SHP77 (cell line): ENCODE measurements at places on chromosomes 11 and 22.

- no peak for DNase-seq
These were observed 356.1 kb downstream of the CADM1 start for GRCh38 chr11:115148101-115148500.

DNA sequence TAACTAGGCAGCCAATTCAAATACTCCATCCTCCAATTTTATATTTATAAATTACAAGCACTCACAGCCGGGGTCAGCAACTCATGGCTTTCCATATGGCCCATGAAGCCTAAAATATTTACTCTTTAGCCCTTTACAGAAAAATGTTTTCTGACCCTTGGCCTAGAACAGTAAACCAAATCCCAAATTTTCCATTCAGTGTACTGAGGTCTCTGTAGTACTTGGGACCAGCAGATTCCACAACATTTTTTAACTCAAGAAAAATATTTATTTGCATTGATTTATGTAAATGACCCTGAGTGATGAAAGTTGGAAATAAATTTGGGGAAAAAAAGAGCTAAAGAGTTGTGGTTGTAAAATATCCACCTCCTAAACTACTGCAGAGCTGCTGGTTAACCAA is 82.6 kb downstream of the SLC1A2 start:
- DNase-seq: no peak

DNA sequence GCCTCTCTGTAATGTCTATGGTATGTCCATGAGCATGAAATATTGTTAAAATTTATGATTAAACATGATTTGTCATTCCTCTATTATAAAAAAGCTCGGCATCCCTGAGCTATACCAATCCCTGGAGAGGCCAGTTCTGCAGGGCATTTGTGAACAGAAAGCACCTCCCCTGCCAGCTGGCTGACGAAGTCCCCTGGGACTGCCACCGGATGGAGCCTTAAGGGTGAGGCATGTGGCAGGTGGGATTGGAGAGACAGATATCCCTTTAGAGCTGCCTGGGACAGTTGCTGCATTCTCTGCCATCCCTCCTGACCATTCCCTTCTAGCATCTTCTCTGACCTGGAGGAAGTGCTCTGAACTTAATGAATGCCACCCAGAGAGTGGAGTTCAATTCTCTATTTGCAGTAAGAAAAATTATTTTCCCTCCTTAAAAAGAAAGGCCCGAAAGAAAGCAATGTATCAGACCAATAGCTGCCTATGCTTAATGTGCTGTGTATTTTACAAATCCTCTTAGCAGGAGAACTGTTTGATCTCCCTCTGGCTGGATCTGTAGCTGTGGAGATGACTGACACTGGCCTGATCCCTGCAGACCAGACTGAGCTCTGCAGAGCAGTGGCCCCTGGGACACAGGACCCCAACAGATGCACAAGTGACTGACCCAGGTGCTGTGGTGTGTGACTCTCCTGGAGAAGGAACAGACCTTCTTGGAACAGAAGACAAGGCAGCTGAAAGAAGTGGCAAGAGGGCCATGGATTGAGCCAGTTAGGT is 219.0 kb upstream of the NAV2 start:
- no peak for DNase-seq

- no peak for DNase-seq
These were observed 509.0 kb downstream of the DLG2 start for GRCh38 chr11:85118151-85118550.

- DNase-seq: no peak
These were observed 80.8 kb downstream of the TNRC6B start for GRCh38 chr22:40258501-40258915.
